ENCODE measurements at places on chromosomes 4 and X.

DNA sequence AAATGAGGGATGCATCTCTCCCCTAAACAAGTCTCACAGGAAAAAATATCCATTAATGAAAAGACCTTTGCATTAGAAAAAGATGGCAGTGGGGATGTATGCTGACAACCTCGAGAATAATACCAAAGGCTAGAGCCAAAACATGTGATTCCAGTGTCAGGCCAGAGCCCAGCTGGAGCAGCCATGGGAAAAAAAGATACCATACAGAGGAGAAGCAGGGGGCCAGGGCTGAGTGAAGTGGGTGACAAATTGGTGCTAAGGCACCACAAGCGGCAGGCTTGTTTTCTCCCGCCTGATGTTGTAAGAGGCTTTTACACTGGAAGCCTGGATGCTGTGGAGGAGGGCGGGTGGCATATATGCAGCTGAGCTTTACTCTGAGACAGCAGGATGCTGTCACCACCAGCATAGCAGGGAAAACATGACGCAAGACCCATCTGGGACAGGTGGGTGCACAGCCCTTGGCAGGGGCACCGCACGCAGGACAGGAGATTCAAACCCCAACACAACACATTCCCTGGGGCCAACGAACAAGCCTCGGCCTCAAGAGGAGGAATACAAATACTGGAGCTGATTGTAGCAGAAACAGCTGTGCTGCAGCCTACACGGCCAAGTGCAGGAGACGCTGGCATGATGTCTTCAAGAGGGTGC, 91.9 kb downstream of the TSPAN5 start:
- no peak for DNase-seq

GRCh38 chrX:132957211-132958090, 978 bp downstream of the HS6ST2 start:
- no peak for DNase-seq

- no peak for DNase-seq
These were observed 120.0 kb upstream of the ZDHHC15 start for GRCh38 chrX:75642811-75643361.

- no peak for DNase-seq
These were observed 1002.7 kb upstream of the PCDH7 start for GRCh38 chr4:29717287-29718057.

GRCh38 chr4:20044966-20045365, 206.7 kb upstream of the SLIT2 start:
- DNase-seq = no peak

GRCh38 chr4:151129796-151130195, 30.4 kb downstream of the RPS3A start:
- no peak for DNase-seq

DNA sequence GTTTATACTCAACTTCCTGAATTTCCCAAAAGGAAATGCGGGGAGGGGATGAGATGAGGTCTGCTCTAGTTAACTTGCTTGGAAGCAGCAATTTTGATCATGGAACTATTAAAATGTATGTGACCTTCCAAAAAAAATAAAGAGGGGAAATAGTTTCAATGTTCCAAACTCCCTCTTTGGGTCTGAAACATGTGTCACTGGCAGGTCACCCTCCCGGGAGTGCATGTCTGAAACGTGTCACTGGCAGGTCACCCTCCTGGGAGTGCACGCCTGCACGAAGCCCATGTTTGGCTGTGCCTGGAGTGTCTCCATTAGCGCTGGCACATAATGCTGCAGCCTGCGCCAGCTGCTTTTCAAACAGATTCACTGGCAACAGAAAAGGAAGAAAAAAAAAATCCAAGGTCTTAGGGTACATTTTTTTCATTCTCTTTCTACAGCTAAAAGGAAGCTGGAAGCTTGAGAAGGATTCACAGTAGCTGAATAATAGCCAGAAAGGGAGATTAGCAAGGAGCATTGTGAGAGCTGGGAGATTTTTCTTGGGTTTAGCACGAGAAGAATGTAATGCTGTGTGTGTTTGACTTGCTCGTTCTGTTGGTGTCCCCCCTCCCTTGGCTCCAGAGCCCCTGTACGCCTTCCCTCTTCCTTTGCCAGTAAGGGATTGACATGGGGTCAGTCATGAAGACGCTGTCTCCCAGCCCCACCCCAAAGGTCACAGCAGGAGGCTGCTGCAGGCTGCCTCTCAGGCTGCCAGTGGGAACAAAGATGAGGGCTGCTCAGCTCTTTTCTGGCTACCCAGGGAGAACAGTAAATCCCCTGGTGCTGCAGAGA, 39.2 kb upstream of the TLR3 start:
- DNase-seq = peak; percentile 80

GRCh38 chr4:74944354-74944793, 11.5 kb downstream of the PARM1 start:
- DNase-seq = no peak

- no peak for DNase-seq
These were observed 736.5 kb upstream of the FTHL17 start for GRCh38 chrX:31808357-31808756.

DNA sequence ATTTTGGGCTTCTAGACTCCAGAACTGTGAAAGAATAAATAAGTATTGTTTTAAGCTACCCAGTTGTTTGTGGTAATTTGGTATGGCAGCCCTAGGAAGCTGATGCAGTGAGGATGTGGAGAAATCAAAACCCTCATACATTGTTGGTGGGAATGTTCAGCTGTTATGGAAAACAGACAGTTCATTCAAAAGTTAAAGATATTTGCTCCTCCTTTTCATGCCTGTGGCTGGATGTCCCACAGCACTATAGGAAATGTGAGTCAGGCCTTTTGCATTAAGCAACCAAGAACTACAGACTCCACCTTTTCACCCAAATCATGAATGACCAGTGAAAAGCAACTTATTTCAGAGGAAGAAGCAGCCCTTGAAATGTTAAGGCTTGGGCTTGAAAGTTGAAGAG, 6.7 kb downstream of the BBS12 start:
- no peak for DNase-seq

DNA sequence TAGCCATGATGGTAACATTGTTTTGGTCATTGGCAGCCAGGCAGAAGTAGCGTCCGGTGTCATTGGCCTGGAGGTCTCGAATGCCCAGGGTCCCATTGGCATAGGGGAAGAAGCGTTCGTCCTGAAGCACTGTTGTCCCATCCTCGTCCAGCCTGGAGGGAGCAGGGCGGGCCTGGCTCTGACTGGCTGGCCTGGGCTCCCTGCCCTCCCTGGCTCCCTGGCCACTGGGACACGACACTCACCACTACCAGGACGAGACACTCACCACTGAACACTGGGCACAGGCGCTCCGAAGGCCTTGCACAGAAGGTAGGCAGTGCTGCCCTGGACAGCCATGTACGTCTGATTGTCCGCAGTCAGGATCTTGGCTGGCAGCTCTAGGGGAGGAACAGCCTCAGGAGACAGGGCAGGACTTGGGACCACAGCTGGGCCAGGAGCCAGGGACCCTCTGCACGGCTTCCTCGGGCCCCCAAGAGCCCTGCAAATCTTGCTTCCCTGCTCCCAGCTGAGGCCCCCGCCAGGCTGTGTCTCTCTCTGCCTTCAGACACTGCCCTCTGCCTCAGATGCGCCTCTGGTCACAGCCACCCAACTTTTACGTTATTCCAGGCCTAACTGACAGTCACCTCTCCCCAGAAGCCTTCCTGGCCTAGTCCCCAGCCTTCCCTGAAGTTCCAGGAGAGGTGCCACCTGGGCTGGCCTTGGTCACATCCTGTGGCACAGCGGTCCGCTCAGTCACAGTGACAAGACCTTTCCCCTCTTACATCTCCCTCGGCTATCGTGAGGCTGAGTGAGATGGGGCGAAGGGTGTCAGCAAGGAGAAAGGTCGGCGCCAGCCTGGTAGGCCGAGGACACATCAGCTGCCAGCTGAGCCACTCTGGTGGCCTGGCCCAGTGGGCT, 17.1 kb downstream of the L1CAM start:
- no peak for DNase-seq

DNA sequence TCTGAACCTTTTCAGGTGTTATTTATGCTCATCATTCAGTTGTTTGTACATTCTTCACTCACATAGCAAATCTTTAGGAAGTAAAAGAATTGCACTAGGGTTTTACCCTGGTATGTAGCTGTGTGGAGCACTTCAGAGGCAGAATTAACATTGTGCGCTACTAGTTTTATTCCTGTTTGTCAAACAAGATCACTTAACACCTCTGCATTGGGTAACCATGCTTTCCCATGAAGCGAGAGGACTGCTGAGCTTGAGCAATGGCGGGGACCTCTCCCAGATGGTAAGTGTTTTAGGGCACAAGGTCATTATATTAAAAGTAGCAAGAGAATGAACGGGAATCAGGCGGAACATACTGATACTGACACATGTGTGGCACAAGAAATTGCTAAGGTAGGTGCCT, 59.2 kb downstream of the SHROOM3 start:
- DNase-seq = no peak

DNA sequence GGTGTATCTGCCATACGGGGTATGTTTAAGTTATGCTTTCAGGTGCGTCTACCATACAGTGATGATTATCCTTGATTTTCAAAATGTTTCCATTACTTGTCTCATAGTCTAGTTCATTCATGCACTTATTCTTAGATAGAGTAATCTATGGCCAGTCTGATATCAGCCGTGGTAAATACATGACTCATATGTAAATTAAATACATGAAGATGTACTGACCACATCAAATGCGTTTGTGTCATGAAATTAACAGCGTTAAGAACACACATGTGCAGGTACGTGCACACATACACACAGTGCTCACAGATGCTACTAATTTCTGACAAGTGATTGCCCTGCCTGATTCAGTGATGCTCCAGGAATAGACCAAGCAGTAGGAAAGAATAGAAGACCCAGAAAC, 75.2 kb upstream of the EXOC1L start:
- DNase-seq = no peak

- no peak for DNase-seq
These were observed 76.1 kb downstream of the LRBA start for GRCh38 chr4:150938873-150939499.

GRCh38 chrX:16628946-16629595, 20.9 kb upstream of the S100G start:
- no peak for DNase-seq

- no peak for DNase-seq
These were observed 1.7 kb upstream of the SLAIN2 start for GRCh38 chr4:48339642-48340041.

DNA sequence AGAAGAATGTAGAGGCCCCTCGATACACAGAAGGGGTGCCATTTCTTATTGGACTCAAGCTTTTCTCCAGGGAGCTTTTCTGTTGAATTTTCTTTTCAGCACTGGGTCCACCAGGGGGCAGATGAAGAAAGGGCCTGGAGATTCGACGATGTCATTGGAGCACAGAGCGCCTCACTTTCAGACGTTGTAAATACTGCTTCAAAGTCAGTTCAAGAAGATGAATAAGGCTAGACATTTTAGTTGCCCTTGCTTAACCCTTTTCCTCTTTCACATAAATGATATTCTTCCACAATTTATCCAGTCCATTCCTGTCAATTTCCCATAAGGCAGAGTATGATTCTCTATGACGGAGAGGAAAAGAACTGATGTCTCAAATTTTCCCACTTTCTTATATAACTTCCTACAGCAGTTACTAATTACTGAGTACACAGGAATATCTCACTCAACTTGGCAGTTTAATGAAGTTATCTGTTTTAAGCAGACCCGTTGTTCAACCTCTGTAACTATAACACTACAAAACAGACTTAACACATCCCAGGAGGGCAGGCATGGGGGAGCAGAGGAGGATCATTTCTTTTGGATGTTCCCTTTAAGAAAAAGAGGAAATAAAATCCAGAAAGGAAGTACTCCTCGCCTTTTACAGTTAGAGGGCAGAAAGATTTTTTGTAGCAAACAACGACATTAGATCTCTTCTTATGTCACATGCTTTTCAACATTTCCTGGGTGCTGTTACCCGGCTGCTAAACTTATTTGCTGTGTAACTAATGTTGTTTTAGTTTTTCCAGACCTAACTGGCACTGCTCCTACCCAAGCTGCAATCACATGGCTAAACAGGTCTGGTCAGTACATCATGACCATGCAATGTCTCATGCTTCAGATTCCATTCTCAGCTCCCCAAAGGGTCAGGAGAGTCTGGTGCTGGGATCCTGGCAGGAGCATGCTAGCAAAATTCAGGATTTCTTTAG, 12.2 kb upstream of the CENPU start:
- DNase-seq = peak; percentile 86

Measured in ureter (tissue), 1 donor.